ENCODE measurements at places on chromosomes 6 and 20.

DNA sequence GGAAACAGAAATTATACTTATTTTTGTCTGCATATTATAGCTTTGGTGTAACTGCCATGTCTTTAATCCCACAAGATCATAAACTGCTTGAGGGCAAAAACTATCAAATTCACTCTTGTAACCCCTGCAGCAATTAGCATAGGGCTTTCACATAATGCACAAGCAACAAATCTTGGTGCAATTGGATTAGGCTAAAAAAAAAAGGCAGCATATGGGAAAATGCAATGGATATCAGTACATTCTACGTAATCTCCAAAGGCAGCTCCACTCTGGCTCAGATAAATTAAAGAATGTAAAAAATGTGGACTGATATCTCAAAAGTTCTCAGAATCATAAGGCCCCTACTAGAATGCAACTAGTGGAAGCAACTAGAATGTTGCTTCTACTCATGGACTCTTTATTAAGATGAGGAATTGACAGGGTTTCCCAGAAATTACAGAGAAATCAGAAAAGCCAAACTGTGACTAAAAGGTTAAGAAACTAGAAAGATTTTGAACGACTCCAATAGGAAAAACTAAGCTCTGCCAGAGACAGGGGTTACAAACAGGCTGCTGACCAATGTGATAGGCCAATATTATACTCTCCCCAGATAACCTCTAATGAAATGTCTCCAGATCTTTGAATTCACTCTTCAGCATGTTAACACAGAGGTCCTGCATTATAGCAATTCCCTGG lies 55.0 kb downstream of the FILIP1 start:
- no peak for DNase-seq

DNA sequence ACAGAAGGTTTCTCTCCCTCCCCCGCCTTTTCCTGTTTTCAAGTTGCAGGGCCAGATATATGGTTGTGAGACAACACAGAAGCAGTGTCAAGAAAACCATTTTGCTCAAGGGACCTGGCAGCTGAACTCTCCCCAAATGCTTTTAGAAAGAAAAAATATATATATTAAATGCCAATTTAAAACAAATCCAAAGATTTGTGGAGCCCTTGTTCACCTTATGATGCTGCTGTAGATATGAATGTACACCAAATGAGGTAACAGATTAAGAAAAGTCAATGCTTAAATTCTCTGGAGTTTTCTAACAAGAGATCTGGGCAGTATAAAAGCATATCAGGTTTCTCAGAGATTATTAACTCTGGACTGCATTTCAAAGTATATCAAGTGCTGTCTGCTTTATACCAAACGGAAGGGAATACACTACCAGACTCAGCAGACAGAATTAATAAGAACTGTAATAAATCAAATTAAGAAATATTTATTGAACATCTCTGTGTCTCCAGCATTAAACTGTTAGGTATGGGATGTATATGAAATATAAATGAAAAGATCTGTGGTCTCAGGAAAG lies 357.5 kb downstream of the HDGFL1 start:
- no peak for DNase-seq

DNA sequence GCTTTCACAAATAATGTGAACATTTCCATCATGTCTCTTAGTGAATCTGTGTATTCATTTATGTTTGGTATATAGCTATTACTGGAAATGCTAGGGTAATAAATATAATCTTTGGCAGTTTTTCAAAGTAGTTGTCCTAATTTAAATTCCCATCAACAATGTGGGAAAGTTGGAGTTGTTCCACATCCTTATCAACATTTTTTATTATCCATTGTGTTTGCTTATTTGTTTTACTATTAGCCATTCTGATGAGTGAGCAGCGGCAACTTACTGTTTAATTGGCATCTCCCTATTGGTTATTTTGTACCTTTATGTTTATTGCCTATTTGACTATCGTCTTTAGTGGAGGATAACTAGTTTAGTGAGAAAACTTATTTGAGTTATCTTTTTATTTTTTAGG lies 121.1 kb upstream of the CCN2 start:
- no peak for DNase-seq

- no peak for DNase-seq
These were observed 126.9 kb downstream of the MRPL14 start for GRCh38 chr6:44000164-44000842.

DNA sequence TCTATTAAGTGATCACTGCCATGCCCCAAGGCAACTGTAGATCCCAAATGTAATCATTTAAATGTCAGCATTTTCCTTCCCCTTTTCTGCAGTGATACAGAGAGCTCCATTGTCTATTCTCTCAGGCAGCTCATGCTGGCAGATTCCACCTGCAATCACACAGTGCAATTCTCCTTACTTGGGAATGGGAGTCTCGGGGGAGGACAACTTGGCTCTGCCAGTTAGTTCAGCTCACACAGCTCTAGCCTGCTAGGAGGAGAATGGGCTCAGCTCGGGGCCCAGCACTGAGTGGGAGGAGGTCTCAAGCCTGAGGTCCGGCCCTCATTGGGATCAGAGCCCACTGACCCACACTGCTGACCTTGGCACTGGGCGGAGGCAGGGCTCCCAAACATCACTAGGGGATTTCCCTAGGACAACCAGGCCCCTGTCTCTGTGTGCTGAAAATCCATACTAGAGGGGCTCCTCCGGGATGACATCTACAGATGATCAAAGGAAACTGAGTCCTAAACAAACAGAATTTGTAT lies 109.2 kb upstream of the ASF1A start:
- no peak for DNase-seq

DNA sequence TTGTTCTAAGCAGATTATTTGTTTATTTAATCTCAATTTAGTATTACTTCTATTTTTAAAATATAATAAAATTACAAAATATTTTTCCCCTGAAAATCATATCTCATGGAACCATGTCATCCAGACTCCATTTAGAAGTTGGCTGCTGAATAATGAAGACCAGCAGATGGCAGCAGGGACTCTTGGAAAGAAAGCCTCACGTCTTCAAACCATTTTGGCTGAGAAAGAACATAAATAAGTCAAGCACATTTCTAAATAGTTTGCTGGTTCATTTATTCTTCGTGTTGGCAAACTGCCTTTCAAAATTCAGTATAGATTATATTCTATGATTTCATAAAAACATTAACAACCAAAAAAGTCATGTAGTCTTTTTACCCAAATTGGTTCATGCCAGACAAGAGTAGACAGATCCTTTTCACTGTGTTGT lies 71.7 kb downstream of the RCAN2 start:
- no peak for DNase-seq

- DNase-seq: no peak
These were observed 32.3 kb downstream of the CNKSR3 start for GRCh38 chr6:154478021-154478700.

DNA sequence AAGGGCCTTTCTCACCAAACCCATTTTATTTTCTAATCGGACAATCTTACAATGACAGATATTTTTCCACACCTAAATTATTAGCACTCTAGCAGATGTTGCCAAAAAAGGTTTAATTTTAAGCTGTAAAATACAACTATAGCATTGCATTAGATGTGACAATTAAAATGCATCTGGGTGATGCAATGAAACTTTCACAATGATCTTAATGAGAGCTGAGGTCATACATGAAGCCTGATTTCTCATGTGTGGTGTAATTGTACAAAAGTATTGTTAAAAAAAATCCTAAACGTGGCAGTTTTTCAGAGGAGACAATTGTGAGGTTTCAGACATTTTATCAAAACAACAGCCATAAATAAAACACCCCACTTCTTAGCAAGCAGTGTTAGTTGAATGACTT lies 606.0 kb downstream of the HDGFL1 start:
- no peak for DNase-seq

DNA sequence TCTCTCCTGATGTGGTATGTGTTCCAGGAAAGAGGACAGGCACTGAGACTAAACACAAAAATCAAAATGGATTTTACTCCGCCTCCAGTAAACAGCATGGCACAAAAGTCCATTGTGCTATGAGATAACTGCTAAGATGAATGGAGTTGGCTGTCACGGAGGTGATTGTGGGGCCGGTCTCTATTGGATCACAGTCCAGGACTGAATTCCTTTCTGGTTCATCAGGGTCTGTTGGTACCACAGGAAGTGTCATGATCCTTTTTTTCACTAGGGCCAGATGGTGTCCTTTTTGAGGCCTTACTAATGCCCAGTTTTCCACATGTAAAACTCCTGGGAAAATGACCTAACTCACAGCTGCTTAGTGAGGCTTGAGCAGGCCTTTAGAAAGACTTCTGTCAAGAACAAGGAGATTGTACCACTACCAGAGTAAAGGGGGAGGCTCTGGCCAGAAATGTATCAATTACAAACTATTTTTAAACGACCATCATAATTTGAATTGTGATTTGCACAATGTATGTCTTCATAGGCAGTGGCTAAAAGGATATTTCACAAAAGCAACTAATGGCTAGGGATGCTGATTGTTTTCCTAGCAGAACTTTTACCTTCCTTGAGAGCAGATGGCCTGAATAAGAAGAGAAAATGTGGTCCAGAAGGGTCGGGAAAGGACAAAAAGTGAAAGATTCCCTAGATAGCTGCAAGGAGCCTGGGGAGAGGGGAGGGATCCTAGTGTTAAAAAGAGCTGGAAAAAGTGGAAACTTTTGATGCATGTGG lies 192.2 kb upstream of the POU3F2 start:
- no peak for DNase-seq

DNA sequence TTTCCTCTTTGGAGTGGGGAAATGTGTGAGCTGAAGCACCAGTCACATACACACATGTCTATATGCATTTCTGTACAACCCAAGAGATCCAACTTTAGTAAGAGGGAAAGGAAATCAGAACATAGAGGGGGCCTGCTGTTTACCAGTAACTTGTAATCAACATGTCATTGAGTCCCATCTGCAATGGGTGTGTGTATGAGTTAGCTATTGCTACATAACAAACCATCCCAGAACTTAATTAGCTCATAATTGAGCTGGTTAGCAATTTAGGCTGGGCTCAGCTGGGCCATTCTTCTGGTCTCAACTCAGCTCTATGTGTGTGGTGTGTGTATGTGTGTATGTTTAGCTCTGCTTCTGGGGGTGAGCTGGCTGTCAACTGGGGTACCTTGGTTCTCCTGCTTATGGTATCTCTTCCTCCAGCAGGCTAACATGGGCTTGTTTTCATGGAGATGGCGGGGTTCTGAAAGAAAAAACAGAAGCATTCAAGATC lies 10.3 kb upstream of the RPP40 start:
- DNase-seq: no peak

DNA sequence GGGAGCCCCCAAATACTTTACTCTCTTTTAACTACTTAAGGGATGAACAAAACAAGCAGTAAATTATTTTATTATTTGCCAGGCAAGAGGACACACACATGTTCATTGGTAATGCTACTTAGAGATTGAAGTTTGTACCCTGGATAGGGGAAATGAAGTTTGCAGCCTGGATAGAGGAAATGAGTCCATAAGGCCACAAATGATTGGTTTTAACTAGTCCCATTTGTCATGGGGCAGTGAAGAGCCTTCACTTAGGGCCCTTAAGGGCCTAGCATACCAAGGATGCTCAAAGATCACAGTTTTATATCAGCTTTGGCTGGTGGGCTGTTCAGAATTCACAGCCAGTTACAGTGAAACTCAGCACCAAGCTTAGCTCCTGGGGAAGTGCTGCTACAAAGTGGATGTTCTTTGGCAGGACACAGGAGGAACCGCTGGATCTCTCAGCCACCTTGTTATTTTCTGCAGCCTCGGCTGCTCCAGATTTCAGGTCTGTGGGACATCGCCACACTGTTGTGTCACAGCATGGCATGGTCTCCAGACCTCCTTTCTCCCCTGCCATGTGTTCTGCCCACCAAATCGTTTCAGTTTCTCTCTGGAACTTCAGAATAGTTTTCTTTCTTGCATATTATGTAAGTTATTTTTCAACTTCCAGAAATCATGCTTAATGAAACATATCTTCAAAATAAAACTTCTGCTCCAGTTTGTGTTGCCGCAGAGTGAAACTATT lies 41.8 kb downstream of the NCOA7 start:
- no peak for DNase-seq

All from stimulated activated CD4-positive, alpha-beta T cell treated with anti-CD3 and anti-CD28 coated beads, Interleukin-15, amount 100 ng/mL, for 1 hour (primary cell).